ENCODE measurements at places on chromosomes 2 and 18.

- DNase-seq: no peak
Measured at GRCh38 chr2:120077896-120078295, 65.0 kb downstream of the EPB41L5 start.

GRCh38 chr2:208366215-208367127 is 40.1 kb upstream of the PTH2R start:
- no peak for DNase-seq

- DNase-seq: no peak
Measured at GRCh38 chr2:37349231-37349860, 4.9 kb downstream of the QPCT start.

DNA sequence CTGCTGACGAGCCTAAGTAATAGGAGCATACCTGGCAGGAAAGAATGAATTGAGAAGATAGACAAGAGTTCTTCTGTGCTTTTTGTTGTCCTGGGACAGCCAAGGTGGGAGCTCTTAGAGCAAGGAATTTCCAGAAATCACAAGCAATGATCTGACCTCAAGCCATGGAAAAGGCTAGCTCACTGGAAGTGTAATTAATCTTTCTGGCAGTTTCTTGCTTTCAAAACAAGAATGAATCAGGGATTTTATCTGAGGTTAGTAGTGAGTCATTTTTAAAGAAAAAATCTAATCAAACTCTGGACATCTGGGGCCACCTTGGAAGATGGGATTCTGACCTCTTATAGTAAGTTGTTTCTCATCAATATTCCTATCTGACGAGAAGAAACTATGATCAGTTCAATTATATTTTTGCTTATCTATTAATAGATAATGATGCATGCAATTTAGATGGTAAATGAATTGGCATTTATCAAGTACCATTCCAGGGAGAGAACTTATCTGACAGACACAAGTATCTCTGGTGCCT is 98.0 kb downstream of the ADCYAP1 start:
- peak; percentile 31 for DNase-seq

DNA sequence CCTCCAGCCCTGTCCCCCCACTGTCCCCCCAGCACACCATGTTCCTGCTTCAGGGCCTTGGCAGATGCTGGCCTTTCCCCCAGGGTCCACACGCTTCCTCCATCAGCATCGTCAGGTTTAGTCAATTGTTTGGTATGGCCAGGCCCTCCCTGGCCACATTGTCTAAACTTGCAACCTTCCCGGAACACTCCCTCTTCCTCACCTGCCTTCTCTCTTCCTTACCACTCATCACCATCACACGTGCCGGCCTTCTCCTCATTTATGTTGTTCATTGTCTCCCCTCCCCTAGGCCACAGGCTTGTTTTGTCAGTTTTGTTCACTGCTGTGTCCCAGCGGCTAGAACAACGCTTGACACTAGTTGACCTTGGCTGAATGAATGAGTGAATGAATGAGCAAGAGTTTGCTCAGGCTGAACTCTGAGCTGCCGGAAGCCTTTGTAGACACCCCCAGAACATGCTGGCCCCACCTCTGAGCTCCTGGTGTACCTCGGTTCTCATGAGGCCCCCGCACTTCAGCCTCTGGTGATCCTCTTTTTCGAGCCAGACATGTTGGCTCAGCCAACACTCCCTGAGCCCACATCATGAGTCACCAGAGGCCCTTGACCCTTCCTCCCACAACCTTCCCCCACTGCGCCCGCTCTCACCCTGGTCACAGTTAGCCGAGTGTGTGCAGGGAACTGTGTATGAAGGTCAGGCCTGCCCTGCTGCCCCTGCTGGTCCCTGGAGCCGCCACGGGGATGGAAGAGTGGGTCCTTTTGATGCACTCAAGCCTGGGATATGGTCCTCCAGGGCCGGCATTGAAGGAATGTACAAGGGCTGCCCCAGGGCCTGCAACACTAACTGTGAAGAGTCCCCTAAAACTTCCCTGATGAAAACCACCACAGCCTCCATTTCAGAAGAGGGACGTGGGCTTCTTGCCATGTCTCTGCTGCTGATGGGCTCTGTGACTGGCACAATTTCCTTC is 57.5 kb downstream of the HS1BP3 start:
- DNase-seq: peak; percentile 74

GRCh38 chr2:73293534-73294171 is at the start of gene EGR4:
Gene EGR4 (minus strand): TSS chr2:73293548. CDS start chr2:73293317, 231 bp downstream.
- DNase-seq: peak; percentile 30

- no peak for DNase-seq
Measured at GRCh38 chr2:207352978-207353671, 176.6 kb upstream of the CREB1 start.

GRCh38 chr18:55268628-55269275 is 309.5 kb upstream of the CCDC68 start:
- DNase-seq: no peak

Data from stromal cell of bone marrow (primary cell).